ENCODE measurements at places on chromosomes 2 and 18. TPM values are rescaled to one million over a fixed set of nuclear protein-coding genes. Genes with fewer than 3 reads are reported as not detected.
A peak's percentile ranks its signal among the peaks of the same experiment; 100 is the strongest.

- no peaks in the 10 kb centered on the region for H3K36me3 ChIP-seq
- DNase-seq, result no peak
- no peak within 1 kb of the TSS for H3K4me3 ChIP-seq
Observed at GRCh38 chr2:32264422-32265105, at the start of gene NLRC4. Gene NLRC4, minus strand, starts transcription at chr2:32264886. Its CDS starts 8,111 bp downstream, at chr2:32256775.

- no peak for DNase-seq
- no peaks in the 10 kb centered on the region for H3K36me3 ChIP-seq
- no peaks in the 10 kb centered on the region for H3K27me3 ChIP-seq
- H3K4me3 ChIP-seq, result no peak overlapping the region
- no peaks in the 10 kb centered on the region for H3K4me1 ChIP-seq
Observed at GRCh38 chr18:74797577-74798151, 200.0 kb downstream of the ZNF407 start.

DNA sequence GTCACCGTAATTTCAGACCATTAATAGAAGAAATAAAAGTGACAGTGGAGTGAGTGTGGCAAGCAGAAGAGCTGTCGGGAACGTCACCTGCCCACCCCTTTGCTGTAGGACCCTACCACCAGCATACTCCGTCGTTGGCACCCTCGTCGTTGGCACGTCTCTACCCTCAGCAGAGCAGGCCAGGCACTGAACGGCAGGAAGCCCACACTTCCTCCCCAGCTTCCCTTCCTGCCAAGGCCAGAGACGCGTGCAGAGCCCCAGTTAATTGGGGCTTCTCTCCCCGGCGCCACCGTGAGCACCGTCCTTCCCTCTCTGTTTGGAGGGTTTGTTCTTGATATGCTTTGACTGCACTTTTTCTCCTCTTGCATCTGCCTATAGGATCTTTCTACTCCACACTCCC, 27.0 kb upstream of the NFATC1 start:
- no peaks in the 10 kb centered on the region for H3K27me3 ChIP-seq
- H3K4me1 ChIP-seq, result no peaks in the 10 kb centered on the region
- DNase-seq, result no peak
- no peaks in the 10 kb centered on the region for H3K36me3 ChIP-seq
- no peak overlapping the region for H3K4me3 ChIP-seq

- H3K27me3 ChIP-seq, result no peaks in the 10 kb centered on the region
- no peaks in the 10 kb centered on the region for H3K36me3 ChIP-seq
- H3K4me1 ChIP-seq, result no peaks in the 10 kb centered on the region
- DNase-seq, result no peak
- no peak overlapping the region for H3K4me3 ChIP-seq
Observed at GRCh38 chr2:15547115-15547876, 13.8 kb downstream of the NBAS start.

Gene ARL4C
- 3.1 TPM for total RNA-seq

- H3K27me3 ChIP-seq, result no peaks in the 10 kb centered on the region
- DNase-seq, result no peak
- H3K36me3 ChIP-seq, result no peaks in the 10 kb centered on the region
- no peak overlapping the region for H3K27ac ChIP-seq
Observed at GRCh38 chr2:8570637-8571036, 111.2 kb upstream of the ID2 start.

Gene DUSP19
- total RNA-seq, result 0.29 TPM

DNA sequence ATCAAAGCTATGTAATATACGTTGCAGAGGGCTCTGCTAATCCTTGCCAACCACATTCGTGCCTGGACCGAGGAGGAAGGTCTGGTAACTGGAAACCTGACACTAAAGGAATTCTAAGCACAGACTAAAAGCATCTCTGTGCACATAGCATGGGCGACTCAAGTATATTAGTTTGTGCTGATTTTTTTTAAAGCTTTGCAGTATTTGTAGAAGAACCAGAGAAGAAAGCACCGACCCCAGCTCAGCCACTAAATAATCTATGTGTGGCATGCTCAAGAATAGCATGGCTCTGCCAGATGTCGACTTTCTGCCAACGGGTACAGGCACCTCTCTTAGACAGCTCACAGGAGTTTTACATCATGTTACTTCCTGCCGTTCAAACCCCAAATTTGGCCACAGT, 73.2 kb upstream of the NRP2 start:
- peak overlapping the region; percentile 32 for H3K27ac ChIP-seq
- no peaks in the 10 kb centered on the region for H3K4me1 ChIP-seq
- DNase-seq, result no peak

Gene ANKRD29
- total RNA-seq, result 17.6 TPM

DNA sequence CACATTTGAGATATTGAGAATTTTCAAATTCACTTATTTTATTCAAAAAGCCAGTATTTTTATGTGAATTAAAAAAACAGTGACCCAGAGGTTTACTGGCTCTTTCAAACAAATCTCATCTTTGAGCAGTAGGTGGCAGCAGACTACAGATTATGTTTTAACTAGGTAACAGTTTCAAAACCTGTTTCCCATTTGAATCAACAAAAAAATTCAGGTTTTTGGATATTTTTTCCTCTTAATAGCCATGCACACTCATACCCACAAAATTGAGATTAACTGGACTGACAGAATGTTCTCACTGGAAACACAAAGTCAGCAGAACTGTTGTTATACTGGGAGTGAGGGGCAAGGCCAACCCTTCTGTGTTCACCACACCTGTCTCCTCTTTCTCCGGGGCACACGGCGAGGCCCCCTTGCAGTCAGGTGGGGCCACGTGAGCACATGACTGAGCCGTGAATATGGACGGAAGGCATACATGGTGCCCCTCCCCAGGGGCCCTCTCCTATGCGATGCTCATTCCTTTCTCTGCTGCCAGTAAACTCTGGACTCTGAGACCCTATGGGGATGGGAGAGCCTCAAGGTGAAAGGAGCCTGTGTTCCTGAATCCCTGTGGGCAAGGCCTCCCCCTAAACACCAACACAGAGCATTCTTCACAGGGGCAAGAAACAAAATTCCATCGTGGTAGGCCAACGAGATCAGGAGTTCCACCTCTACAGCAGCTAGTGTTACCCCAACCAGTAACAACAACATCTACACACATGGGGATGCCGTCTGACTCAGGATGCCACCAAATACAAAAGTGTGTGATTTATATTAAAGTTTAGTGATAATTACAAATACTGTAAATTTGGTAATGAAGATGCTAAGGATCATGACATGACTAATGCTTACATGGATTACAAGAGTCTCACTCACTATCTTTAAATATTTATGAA, 80.4 kb downstream of the LPIN2 start:
- no peaks in the 10 kb centered on the region for H3K36me3 ChIP-seq
- no peak overlapping the region for H3K4me3 ChIP-seq
- peak overlapping the region; percentile 16 for H3K27ac ChIP-seq
- DNase-seq, result peak; percentile 58
- no peaks in the 10 kb centered on the region for H3K4me1 ChIP-seq
- H3K27me3 ChIP-seq, result no peaks in the 10 kb centered on the region

DNA sequence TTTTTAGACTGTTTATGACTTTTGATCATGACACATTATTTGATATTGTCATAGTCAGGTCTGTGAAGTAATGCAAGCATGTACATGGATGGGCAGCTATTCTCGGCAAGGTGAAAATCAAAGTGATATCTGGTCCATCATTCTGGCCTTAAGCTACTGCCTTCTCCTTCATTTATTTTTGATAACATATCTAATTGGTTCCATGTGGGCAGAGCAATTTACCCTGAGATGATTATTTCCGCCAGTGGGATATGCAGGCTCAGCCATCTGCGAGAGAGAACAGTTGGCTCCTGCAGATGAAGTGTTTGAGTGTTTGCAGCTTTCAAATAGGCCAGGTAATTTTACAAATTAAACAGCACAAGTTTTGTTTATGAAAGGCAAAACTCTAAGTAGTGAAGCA, 116.4 kb downstream of the LYPD6 start:
- H3K4me1 ChIP-seq, result no peaks in the 10 kb centered on the region
- H3K36me3 ChIP-seq, result no peaks in the 10 kb centered on the region
- no peak overlapping the region for H3K27ac ChIP-seq
- no peak for DNase-seq

Gene ITGB6
- 0.59 TPM for total RNA-seq

Gene STPG4
- not detected for total RNA-seq

Gene LINC00305
- not detected for total RNA-seq

All from uterus (tissue), 4 donors.